ENCODE measurements at places on chromosomes 11 and 22. TPM values are rescaled to one million over a fixed set of nuclear protein-coding genes. Genes with fewer than 3 reads are reported as not detected.

Gene FIBIN
- not detected for total RNA-seq

Gene CFAP300
- 0.33 TPM for total RNA-seq

Gene C11orf97
- not detected for total RNA-seq

Gene RIBC2
- not detected for total RNA-seq

Gene TRIM51
- not detected for total RNA-seq

Gene OR51B2
- not detected for total RNA-seq

Gene CALCA
- not detected for total RNA-seq

Gene OR52A1
- not detected for total RNA-seq

Gene IGF2
- total RNA-seq: 17.8 TPM

Gene OR2D2
- total RNA-seq: not detected

Gene TRIM21
- total RNA-seq: 16.7 TPM

Gene APOBEC3A
- not detected for total RNA-seq

Gene OR8B3
- total RNA-seq: not detected
